RWPE2 (cell line): ENCODE measurements at places on chromosomes 3 and 15.

DNA sequence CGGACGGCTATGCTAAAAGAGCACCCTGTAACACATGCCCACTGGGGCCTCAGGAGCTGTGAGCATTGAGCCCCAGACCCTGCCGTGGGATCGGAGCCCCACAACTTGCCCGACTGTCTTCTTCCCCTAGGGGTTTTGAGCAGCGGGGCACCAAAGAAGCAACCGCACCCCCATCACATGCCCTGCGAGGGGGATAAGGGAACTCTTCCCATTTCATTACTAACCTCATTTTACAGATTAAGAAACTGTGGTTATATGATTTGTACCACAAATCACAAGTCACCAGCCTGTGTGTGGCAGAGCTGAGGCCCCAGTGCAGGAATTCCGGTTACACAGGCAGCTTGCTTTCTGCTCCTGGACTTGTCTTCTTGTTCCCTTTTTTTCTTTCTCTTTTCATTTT, 86.2 kb downstream of the CD47 start:
- no peak overlapping the region for H3K27ac ChIP-seq
- H3K4me1 ChIP-seq = peaks cover 24% of the 10 kb centered on the region
- H3K27me3 ChIP-seq = no peaks in the 10 kb centered on the region
- no peak overlapping the region for H3K4me3 ChIP-seq
- no peaks in the 10 kb centered on the region for H3K36me3 ChIP-seq

GRCh38 chr3:170976190-170976519, 50.4 kb downstream of the SLC2A2 start:
- no peak overlapping the region for H3K4me3 ChIP-seq
- no peak for DNase-seq
- H3K36me3 ChIP-seq = no peaks in the 10 kb centered on the region

- no peak overlapping the region for H3K27ac ChIP-seq
- no peaks in the 10 kb centered on the region for H3K27me3 ChIP-seq
- no peak overlapping the region for H3K4me3 ChIP-seq
- no peaks in the 10 kb centered on the region for H3K4me1 ChIP-seq
- DNase-seq = no peak
- no peaks in the 10 kb centered on the region for H3K36me3 ChIP-seq
Measured at GRCh38 chr3:171743327-171744157, 66.7 kb downstream of the PLD1 start.

DNA sequence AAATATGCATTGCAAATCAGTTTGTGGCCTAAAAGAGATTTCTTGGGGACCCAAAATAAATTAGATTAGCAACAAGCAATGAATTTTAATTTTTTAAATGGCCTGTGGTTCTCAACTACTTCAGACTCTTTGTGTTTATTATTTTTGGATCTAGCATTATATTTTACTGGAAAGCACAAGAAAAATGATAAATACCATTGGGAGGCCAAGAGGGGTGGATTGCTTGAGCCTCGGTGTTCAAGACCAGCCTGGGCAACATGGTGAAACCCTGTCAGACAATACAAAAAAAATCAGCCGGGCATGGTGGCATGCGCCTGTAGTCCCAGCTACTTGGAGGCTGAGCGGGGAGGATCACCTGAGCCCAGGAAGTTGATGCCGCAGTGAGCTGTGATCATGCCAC, 13.6 kb downstream of the LACTB start:
- peaks cover 8% of the 10 kb centered on the region; the same call in 1 of the 2 replicates for H3K36me3 ChIP-seq
- no peak overlapping the region for H3K4me3 ChIP-seq
- no peak for DNase-seq
- H3K4me1 ChIP-seq = peaks cover 26% of the 10 kb centered on the region

DNA sequence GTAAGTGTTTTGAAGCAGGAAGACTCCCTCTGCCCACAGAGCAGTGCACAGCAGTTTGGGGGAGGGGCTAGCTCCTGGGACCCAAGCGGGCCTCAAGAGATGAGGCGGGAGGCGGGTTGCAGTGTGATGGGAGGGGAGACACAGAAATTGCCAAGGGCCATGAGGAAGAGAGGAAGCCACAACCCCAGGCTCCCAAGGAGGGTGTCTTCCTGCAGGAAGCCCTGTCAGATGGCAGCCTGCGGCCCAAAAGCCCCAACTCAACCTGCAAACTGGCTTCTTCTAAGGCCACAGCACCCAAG, 7.3 kb upstream of the ISLR2 start:
- no peak overlapping the region for H3K4me3 ChIP-seq
- no peak for DNase-seq
- no peaks in the 10 kb centered on the region for H3K4me1 ChIP-seq

DNA sequence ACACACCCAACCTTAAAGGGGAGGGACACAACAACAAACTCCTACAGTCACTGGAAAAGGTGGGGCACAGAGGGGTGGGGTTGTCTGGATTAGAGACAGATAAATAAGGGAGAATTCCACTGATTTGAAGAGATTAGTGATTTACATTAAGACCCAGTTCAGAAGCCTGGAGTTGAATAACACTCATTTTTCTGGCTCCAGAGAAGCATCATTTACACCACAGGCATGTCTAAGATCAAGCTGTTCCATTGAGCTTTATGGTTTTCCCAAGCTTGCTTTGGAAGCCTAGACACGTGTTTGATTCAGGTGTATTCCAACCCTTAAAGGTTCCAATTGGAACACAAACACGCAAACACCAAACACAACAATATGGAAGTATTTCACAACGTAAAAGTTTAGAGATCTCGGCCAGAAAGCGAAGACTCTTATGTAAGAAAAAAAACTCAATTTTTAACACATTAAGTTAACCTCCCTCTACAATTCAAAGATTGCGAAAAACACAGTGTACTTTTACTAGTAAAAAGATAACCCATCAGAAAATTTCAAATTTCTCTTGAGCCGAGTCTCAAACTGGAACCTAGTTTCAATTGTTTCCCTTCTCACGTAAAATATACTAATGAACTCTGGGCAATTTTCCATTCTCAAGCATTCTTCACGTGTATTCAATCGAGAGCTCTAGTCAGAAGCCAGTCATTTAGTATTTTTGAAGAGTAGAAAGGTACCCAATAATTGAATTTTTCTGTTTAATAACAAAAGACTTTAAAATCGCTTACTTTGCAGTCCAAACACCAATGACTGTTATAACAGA, 2.1 kb downstream of the TRA2B start:
- peak overlapping the region; percentile 89 for H3K4me3 ChIP-seq
- peak overlapping the region; percentile 85 for H3K27ac ChIP-seq
- no peak for DNase-seq
- peaks cover 69% of the 10 kb centered on the region for H3K36me3 ChIP-seq

DNA sequence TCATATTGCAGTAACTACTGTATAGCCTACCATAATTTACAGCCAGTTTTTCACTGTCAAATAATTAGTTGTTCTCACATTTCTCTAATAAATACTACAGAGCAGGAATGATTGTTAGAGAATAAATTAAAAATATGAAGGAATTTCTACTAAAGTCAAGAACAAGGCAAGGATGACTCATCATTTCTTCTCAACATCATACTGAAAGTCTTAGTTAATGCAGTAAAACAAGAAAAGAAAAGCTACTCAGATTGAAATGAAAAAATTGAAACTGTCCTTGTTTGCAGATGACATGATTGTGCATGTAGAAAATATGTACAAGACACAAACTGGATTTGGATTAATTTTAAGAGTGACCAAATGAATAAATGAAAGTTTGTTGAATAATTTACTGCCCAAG, 608.2 kb downstream of the NSUN3 start:
- no peaks in the 10 kb centered on the region for H3K36me3 ChIP-seq
- H3K27me3 ChIP-seq = no peaks in the 10 kb centered on the region
- no peak overlapping the region for H3K4me3 ChIP-seq
- no peak overlapping the region for H3K27ac ChIP-seq

- no peaks in the 10 kb centered on the region for H3K36me3 ChIP-seq
- H3K27ac ChIP-seq = no peak within 1 kb of the TSS
- DNase-seq = no peak
Measured at GRCh38 chr3:138347960-138348753, at the start of gene MRAS. MRAS (plus strand) TSS chr3:138348579; CDS start chr3:138372884, 24,305 bp downstream.

- H3K27ac ChIP-seq = no peak overlapping the region
- no peaks in the 10 kb centered on the region for H3K4me1 ChIP-seq
- peaks cover under 1% of the 10 kb centered on the region for H3K27me3 ChIP-seq
- no peaks in the 10 kb centered on the region for H3K36me3 ChIP-seq
- no peak for DNase-seq
- no peak overlapping the region for H3K4me3 ChIP-seq
Measured at GRCh38 chr3:118963711-118964110, 70.9 kb downstream of the IGSF11 start.

- H3K4me3 ChIP-seq = no peak overlapping the region
- no peaks in the 10 kb centered on the region for H3K27me3 ChIP-seq
- H3K4me1 ChIP-seq = peaks cover 12% of the 10 kb centered on the region
- no peak overlapping the region for H3K27ac ChIP-seq
- no peaks in the 10 kb centered on the region for H3K36me3 ChIP-seq
Measured at GRCh38 chr3:152100491-152101132, 168.1 kb upstream of the MBNL1 start.

- H3K36me3 ChIP-seq = peaks cover 11% of the 10 kb centered on the region
- H3K27ac ChIP-seq = no peak overlapping the region
- no peaks in the 10 kb centered on the region for H3K27me3 ChIP-seq
- H3K4me3 ChIP-seq = no peak overlapping the region
- no peak for DNase-seq
Measured at GRCh38 chr3:122576174-122576940, 1.1 kb upstream of the PARP15 start.

DNA sequence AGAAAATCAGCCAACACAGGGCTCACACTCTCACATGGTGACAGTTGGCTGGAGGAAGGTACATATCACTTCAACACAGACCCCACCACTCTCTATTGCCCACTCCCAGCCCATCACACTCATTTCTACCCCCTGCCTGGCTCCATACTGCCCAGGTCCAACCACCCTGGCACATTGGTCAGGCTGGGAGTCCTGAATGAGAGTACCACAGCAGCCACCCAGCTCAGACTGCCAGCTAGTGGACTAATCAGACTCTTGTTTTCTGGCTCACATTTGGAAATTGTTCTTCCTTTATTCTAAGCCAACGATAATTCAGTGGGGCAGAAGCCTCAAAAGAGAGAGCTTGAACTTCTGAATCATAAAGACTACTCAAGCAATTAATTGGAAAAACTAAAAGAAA, 20.0 kb downstream of the MRPL46 start:
- no peak overlapping the region for H3K4me3 ChIP-seq
- H3K4me1 ChIP-seq = no peaks in the 10 kb centered on the region
- no peak overlapping the region for H3K27ac ChIP-seq
- no peak for DNase-seq
- H3K36me3 ChIP-seq = no peaks in the 10 kb centered on the region

GRCh38 chr3:46925585-46925934, 48.0 kb downstream of the PTH1R start:
- H3K27ac ChIP-seq = no peak overlapping the region
- DNase-seq = peak; percentile 19
- no peaks in the 10 kb centered on the region for H3K27me3 ChIP-seq
- peaks cover 71% of the 10 kb centered on the region for H3K36me3 ChIP-seq

DNA sequence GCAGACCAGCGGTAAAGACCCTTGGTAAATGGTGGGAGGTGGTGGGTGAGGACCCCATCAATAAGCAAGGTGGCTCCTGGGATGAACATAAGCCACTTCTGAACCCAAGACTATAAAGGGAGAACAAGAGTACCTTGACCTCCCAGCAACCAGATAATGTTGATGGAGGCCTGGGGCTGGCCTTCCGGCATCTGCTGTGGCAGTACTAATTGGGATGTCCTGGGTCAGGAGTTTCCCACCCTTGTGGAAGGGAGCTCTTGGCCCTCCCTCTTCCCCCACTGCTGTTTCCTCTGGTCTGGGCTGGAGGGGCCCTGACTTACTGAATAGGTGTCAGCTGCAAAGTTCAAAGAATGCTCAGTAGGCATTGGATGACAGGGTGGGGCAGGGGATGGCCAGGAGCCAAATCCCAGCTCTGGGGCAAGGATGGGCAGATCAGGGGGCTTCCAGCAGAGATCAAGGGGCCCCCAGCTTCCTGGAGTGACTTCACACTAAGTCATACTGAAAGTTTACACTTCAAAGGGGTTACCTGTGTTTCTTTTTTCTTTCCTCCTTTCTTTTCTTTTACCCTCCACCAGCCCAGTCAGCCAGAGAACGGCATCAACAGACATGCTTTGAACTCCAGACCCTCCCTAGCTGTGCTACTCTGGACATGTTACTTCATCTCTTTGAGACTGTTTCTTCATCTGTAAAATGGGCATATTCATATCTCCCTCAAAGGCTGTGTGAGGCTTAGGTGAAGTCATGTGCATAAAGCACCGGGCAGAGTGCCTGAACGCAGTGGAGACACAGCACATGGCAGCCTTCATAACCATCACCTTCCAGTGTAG, 1.5 kb downstream of the RBP1 start:
- H3K27ac ChIP-seq = peak overlapping the region; percentile 27
- H3K27me3 ChIP-seq = no peaks in the 10 kb centered on the region
- H3K36me3 ChIP-seq = no peaks in the 10 kb centered on the region
- H3K4me1 ChIP-seq = peaks cover 34% of the 10 kb centered on the region
- H3K4me3 ChIP-seq = no peak overlapping the region
- no peak for DNase-seq

DNA sequence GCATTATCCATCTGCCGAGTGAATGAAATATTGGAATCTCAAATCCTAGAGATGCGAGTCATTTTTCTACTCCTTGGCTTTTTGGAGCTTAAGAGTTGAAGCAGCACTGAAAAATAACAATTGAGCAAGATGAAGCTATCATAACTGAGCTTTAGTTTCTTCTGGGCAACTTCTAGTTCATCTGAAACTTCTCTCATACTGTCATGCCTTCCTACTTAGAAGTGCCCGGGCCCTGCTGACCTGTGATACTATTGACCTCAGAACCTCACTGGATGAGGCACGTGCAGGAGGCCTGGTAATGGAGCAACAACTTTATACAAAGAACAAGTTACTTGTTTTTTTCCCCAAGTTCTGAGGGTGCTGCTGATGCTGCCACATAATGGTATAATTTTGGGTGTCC, 48.5 kb upstream of the P3H2 start:
- peaks cover 15% of the 10 kb centered on the region for H3K4me1 ChIP-seq
- H3K36me3 ChIP-seq = no peaks in the 10 kb centered on the region
- no peaks in the 10 kb centered on the region for H3K27me3 ChIP-seq

DNA sequence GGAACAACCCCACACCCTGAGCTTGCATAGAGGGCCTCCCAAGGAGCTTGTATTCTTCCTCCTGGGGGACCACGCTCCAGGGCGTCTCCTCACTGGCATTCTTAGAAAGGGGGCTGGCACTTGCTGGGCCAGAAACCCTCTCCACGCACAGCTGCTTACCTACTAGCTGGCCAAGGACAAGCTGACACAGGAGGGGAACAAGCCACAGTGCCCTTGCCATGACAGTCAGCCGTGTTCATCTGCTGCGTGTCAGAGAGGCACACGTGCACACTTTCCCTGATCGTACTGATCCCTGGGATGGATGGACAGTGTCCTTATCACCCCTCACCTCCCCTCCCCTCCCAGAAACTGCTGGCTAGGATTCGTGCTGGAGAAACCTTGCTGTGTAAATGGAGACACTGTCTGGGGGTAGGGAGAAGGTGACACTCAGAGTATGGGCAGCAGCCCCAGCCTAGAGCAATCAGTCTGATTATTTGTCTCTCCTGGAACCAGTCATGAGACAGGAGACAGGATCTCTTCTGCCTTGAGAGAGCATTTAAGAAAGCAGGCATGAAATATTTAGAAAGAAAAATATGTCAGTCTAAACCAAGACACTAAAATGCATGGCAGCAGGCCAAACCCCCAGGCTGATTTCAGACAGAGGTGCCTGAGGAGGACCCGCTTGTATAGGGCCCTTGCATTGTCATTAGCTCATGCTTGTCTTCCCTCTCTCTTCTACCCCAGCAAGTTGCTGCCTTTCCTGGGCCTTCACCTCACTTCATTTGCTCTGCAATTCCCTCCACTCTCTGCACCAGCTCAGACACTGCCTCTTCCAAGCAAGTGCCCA, 311.8 kb upstream of the TRIM42 start:
- H3K27me3 ChIP-seq = peaks cover 8% of the 10 kb centered on the region
- H3K4me3 ChIP-seq = no peak overlapping the region
- H3K4me1 ChIP-seq = no peaks in the 10 kb centered on the region
- H3K36me3 ChIP-seq = no peaks in the 10 kb centered on the region
- no peak for DNase-seq

- no peak overlapping the region for H3K27ac ChIP-seq
- DNase-seq = no peak
- H3K36me3 ChIP-seq = no peaks in the 10 kb centered on the region
- H3K4me3 ChIP-seq = no peak overlapping the region
Measured at GRCh38 chr3:35383719-35384555, 255.4 kb upstream of the ARPP21 start.
